ENCODE measurements at places on chromosomes 6 and 20.

- no peak for DNase-seq
Measured at GRCh38 chr20:60254901-60255411, 296.7 kb downstream of the CDH26 start.

- DNase-seq = no peak
Measured at GRCh38 chr20:16865406-16865805, 117.2 kb downstream of the OTOR start.

GRCh38 chr20:3804254-3804751 is 8.2 kb downstream of the CDC25B start:
- no peak for DNase-seq

- no peak for DNase-seq
Measured at GRCh38 chr6:157264701-157265100, 58.6 kb downstream of the TMEM242 start.

GRCh38 chr6:87155842-87156815 is 764 bp downstream of the ZNF292 start:
- no peak for DNase-seq

DNA sequence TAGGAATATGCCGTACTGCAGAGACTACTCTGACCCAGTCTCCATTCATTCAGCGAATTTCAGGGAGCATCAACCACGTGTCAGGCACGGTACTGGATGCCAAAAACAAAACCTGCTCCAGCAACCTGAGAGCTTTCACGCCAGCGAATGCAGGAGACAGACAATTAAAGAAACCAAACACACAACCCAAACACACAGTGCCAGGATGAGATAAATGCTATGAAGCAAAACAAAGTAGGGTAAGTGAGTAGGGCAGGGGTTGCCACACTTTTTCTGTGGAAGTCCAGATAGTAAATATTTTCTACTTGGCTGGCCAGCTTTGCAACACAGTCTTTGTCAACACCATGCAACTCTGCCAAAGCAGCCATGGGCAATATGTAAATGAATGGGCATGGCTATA is 10.0 kb downstream of the MOCS1 start:
- DNase-seq = no peak

GRCh38 chr6:110485491-110485890 is 9.1 kb upstream of the SLC22A16 start:
- no peak for DNase-seq

GRCh38 chr6:157233686-157234085 is 89.6 kb downstream of the TMEM242 start:
- DNase-seq = no peak

- no peak for DNase-seq
Measured at GRCh38 chr20:47546184-47547033, 44.7 kb downstream of the NCOA3 start.

GRCh38 chr6:143839196-143839595 is 3.9 kb upstream of the LTV1 start:
- DNase-seq = no peak

- DNase-seq = no peak
Measured at GRCh38 chr20:17573463-17573862, 3.6 kb downstream of the DSTN start.

- no peak for DNase-seq
Measured at GRCh38 chr6:48630511-48630910, 519.5 kb upstream of the PTCHD4 start.

DNA sequence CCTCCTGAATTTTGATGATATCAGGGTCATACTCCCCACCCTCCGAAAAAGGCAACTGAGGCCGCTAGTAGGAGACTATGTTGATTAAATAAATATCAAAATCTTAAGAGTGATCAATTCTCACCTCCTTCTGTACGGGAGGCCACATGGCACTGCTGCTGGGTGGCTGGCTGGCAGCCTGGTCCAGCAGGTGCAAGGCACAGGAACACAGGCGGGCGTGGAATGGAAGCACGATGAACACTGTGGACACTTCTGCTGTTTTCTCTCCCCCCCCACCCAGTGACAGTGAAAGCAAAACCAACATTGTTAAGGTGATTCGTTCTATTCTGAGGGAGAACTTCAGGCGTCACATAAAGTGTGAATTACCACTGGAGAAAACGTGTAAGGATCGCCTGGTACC is 9.7 kb upstream of the CLDN20 start:
- DNase-seq = no peak

DNA sequence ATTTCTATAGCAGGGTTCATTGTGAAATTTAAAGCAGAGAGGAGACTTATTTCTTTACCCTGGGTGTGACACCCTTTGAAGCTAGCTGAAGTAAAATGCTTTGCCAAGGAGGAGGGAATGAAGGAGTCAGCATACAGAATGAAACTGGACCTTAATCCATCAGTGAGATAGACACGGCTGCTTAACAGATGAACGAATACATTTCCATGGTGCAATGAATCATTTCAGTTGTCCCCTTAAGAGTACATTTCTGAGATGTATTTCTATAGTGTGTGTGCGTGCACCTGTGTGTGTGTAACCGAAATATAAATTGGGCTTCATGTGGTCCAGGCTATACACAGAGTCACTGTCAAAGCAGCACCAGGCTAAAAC is 73.8 kb upstream of the CD93 start:
- no peak for DNase-seq

DNA sequence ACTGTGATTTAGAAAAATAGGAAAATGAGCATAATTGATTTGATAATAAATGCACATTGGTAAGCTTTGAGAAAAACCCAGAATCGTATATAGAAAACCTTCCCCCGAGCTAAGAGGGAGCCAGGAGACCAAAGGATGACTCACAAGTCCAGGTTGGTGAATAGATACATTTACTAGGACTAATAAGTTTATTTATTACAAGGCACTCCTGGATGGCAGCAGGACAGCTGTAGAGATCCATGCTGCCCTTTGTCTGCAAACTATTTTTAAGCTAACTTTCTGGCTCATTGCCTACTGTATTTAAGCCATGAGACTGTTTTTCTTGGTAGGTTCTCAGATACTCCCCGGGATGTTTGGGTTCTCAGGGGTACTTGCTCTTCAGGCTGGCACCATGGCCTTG is 13.4 kb downstream of the CASP8AP2 start:
- no peak for DNase-seq

- DNase-seq = no peak
Measured at GRCh38 chr6:108621117-108621516, 60.4 kb downstream of the FOXO3 start.

GRCh38 chr6:24402697-24403500 is at the start of gene MRS2:
TSS of gene MRS2 (plus strand) at chr6:24402936. CDS start at chr6:24403047, 111 bp downstream.
- no peak for DNase-seq

- no peak for DNase-seq
Measured at GRCh38 chr6:128500014-128500413, 20.4 kb downstream of the PTPRK start.

All from glomerular endothelial cell (primary cell).